ENCODE measurements at places on chromosomes 7 and 10.

DNA sequence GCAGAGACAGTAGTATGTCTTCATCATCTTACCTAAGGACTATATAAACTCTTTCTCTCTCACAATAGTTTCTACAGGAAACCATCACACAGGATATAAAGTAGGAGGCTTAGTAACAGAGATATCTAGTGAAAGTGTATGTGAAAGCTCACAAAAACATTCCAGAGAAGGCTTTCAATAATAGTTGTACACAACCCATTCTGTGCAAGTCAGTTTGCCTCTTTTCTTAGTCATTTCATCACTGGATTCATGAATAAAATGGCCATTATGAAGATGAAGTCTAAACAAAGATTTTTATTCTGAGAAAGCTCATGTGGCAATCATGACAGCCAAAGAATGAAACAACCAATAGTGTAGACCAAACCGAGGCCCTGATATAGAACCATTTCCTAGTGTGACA is 178.8 kb downstream of the GNAT3 start:
- no peak for DNase-seq

- DNase-seq: no peak
Observed at GRCh38 chr7:137454246-137454724, 110.8 kb upstream of the PTN start.

- DNase-seq: no peak
Observed at GRCh38 chr7:55423277-55423711, 58.2 kb downstream of the LANCL2 start.

GRCh38 chr10:72694476-72695369 is 2.8 kb downstream of the MCU start:
- DNase-seq: no peak

All from activated CD8-positive, alpha-beta memory T cell treated with anti-CD3 and anti-CD28 coated beads for 1 hour (primary cell).